Aorta (tissue), 5 donors: ENCODE measurements at places on chromosomes 16 and 17. TPM values are rescaled to one million over a fixed set of nuclear protein-coding genes. Genes with fewer than 3 reads are reported as not detected.

GRCh38 chr17:61761827-61762226, 101.5 kb downstream of the BRIP1 start:
- no peak overlapping the region for H3K4me3 ChIP-seq
- no peaks in the 10 kb centered on the region for H3K27me3 ChIP-seq
- H3K4me1 ChIP-seq = no peaks in the 10 kb centered on the region
- no peak overlapping the region for H3K27ac ChIP-seq

Gene ABCC12
- total RNA-seq = not detected

DNA sequence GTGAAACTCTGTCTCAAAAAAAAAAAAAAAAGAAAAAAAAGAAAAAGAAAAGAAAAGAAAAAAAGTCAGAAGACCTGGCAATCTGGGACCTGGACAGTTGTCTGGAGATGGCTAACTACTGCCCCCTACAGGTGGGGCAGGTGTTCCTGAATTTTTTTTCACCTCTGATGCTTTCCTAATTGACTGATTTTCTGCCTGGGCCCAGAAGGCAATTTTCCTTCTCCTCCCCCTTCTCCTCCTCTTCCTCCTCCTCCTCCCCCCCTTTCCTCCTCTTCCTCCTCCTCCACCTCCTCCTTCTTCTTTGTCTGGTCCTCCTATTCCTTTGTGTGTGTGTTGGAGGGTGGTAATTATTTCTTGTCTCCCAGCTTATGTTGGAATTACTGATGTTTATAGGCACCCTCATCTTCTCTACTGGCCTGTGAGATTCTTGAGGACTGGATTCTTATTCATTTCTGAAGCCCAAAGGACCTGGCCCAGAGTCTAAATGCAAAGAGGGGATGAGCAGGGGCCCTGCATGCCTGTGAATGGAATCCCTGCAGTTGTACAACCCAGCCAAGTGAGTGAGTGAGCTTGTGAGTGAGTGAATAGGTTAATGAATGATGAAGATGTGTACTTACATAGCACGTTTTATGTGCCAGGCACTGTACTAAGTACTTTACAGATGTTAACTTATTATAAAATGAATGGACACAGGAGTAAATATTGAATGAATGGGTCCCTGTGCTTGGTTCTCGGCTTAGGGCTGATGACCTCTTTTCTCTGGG, 26.9 kb downstream of the IRX5 start:
- no peaks in the 10 kb centered on the region for H3K4me1 ChIP-seq
- DNase-seq = no peak
- H3K36me3 ChIP-seq = no peaks in the 10 kb centered on the region
- no peak overlapping the region for H3K4me3 ChIP-seq

- H3K4me1 ChIP-seq = peaks cover 2% of the 10 kb centered on the region
- H3K36me3 ChIP-seq = no peaks in the 10 kb centered on the region
- H3K4me3 ChIP-seq = no peak overlapping the region
- no peak overlapping the region for H3K27ac ChIP-seq
- peak; percentile 84 for DNase-seq
These were observed 24.0 kb upstream of the VPS4A start for GRCh38 chr16:69286941-69287713.

DNA sequence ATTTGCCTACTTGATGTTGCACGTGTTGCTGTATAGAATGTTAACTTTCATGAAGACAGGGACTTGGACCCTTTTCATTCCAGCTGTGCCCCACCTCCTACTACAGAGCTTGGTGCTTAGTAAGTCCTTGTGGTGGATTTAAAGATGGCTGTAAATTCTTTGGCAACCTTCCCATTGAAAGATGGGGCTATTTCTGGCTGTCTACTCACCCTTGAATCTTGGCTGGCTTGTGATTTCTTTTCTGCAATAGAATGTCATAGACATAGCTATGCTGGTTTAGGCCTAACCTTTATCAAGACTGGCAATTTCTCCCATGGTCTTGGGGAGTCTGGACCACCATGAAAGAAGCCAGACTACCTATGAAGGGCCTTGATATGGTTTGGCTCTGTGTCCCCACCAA, 59.0 kb downstream of the ACSM2A start:
- H3K27ac ChIP-seq = no peak overlapping the region
- DNase-seq = no peak
- H3K27me3 ChIP-seq = no peaks in the 10 kb centered on the region
- no peak overlapping the region for H3K4me3 ChIP-seq

DNA sequence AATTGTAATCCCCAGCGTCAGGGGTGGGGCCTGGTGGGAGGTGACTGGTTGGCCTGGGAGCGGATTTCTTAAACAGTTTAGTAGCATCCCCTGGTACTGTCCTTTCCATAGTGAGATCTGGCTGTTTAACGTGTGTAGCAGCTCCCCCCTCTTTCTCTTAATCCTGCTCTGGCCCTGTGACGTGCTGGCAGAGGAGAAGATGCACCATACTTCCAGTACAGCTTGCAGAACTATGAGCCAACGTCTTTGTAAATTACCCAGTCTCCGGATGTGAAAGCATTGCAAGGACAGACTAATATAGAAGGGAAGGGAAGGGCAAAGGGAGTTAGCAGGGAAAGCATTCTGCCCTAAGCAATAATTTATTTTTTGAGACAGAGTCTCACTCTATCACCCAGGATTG, 83.9 kb downstream of the RMI2 start:
- no peaks in the 10 kb centered on the region for H3K27me3 ChIP-seq
- H3K27ac ChIP-seq = no peak overlapping the region
- H3K36me3 ChIP-seq = no peaks in the 10 kb centered on the region

Gene ANKRD13B
- 5.7 TPM for total RNA-seq

GRCh38 chr17:50693036-50693682, 14.6 kb downstream of the ANKRD40 start:
- DNase-seq = no peak
- no peaks in the 10 kb centered on the region for H3K27me3 ChIP-seq
- H3K27ac ChIP-seq = no peak overlapping the region
- H3K36me3 ChIP-seq = peaks cover 9% of the 10 kb centered on the region

DNA sequence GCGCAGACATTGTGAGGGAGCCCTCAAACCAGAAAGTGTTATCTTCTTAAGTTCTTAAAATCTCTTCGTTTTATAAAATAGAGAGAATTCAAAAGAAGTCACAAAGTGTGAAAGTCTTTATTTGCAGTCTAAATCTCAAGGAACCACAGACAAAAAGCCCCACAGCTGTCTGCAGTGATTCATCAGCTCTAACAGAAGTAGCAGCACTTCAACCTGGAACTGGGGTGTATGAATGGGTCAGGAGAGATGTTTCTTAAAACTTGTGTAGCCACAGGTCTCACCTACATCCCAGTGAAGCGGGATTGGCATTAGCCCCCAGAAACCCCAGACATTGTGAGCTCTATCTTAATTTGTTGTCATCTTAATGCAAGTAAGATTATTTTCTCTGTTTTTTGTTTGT, 61.1 kb downstream of the CDYL2 start:
- no peaks in the 10 kb centered on the region for H3K4me1 ChIP-seq
- H3K27me3 ChIP-seq = no peaks in the 10 kb centered on the region
- H3K36me3 ChIP-seq = no peaks in the 10 kb centered on the region
- no peak overlapping the region for H3K4me3 ChIP-seq
- DNase-seq = no peak

Gene TMEM114
- total RNA-seq = not detected

DNA sequence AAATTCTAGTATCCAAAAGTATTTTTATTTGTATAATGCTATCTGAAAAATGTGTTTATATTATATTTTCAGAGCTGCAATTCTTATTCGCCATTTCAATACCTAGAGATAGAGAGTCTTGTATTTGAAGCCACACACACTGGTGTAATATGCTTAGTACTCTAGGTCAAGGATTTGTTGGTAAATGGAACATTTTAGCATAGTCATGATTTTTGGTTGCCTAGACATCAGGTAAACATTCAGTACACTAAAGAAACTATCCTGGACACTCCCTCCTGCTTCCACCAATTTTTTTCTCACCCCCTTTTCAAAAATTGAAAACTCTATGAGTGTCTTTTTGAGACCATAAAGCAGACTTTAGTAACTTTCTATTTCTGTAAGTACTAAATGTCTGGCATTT, 20.8 kb downstream of the ABHD15 start:
- H3K27ac ChIP-seq = no peak overlapping the region
- no peaks in the 10 kb centered on the region for H3K36me3 ChIP-seq
- no peaks in the 10 kb centered on the region for H3K4me1 ChIP-seq
- H3K4me3 ChIP-seq = no peak overlapping the region

GRCh38 chr16:67713647-67714273, 5.4 kb downstream of the GFOD2 start:
- H3K4me1 ChIP-seq = no peaks in the 10 kb centered on the region
- H3K4me3 ChIP-seq = no peak overlapping the region
- no peaks in the 10 kb centered on the region for H3K27me3 ChIP-seq
- H3K36me3 ChIP-seq = no peaks in the 10 kb centered on the region
- no peak overlapping the region for H3K27ac ChIP-seq
- no peak for DNase-seq

Gene PRM3
- total RNA-seq = not detected

Gene FAM171A2
- 2.0 TPM for total RNA-seq

Gene HP
- total RNA-seq = 83.0 TPM

GRCh38 chr16:25020112-25020631, 5.0 kb upstream of the ARHGAP17 start:
- no peaks in the 10 kb centered on the region for H3K4me1 ChIP-seq
- no peaks in the 10 kb centered on the region for H3K36me3 ChIP-seq
- no peak overlapping the region for H3K4me3 ChIP-seq
- no peaks in the 10 kb centered on the region for H3K27me3 ChIP-seq
- H3K27ac ChIP-seq = no peak overlapping the region
- no peak for DNase-seq

- H3K4me3 ChIP-seq = no peak overlapping the region
- H3K36me3 ChIP-seq = no peaks in the 10 kb centered on the region
- no peaks in the 10 kb centered on the region for H3K4me1 ChIP-seq
- no peaks in the 10 kb centered on the region for H3K27me3 ChIP-seq
- no peak overlapping the region for H3K27ac ChIP-seq
- no peak for DNase-seq
These were observed 121.0 kb downstream of the C16orf95 start for GRCh38 chr16:87196231-87196630.

DNA sequence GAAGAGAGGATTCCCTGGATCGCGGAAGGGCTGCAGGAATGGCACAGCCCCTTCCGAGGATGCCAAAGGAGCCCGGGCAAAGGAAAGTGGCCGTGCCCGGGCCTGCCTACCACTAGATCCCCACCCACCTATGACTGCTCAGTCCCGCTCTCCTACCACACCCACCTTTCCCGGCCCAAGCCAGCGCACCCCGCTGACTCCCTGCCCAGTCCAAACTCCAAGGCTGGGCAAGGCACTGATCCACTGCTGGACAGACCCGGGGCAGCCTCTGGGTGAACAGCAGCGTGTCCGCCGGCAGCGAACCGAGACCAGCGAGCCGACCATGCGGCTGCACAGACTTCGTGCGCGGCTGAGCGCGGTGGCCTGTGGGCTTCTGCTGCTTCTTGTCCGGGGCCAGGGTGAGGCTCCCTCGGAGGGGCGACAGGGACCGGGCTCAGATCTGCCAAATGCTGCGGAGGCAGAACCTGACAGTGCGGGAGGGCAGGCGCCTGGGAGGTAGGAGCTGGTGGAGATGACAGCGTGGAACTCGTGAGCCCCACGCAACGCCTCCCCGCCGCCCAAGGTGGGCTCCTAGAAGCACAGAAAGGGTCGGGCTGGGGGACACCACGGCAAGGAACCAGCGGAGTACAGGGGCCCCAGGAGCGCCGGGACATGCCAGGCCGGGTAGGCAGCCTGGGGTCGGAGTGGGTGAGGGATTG, at the start of gene CES2:
TSS of gene CES2 (plus strand) at position 203 of the 698 bp plus-strand sequence. CDS start at position 323, 120 bp downstream.
- DNase-seq = peak; percentile 80
- no peak within 1 kb of the TSS for H3K27ac ChIP-seq
- H3K4me1 ChIP-seq = no peaks in the 10 kb centered on the region

Gene TNFRSF17
- total RNA-seq = not detected

- no peak overlapping the region for H3K4me3 ChIP-seq
- no peaks in the 10 kb centered on the region for H3K36me3 ChIP-seq
- H3K27ac ChIP-seq = no peak overlapping the region
- DNase-seq = no peak
- H3K4me1 ChIP-seq = no peaks in the 10 kb centered on the region
These were observed 17.1 kb downstream of the ITGB4 start for GRCh38 chr17:75738218-75738802.

Gene RGS9
- total RNA-seq = 7.1 TPM

DNA sequence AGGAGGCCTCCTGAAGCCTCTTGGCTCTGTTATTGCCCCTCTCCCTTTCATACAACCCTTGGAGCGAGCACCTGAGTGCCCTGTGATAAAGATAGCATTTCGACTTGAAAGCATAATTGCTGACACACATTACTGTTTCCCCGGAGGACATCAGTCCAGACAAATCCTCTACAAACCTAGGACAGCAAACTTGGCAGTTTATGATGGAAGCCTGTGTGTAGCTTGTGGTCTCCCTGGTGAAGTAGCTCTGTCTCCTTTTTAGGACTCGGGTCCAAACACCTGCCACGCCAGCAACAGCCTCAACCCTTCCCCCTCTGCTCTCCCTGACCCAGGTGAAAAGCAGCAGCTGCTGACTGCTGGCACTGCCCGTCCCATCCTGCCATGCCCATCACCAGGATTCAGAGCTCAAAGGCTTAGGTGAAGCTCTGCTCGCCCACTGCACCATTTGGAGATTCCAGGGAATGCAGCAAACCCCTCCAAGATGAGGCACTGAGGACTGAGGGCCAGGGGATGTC, 55.9 kb downstream of the IRX6 start:
- no peak overlapping the region for H3K4me3 ChIP-seq
- no peaks in the 10 kb centered on the region for H3K4me1 ChIP-seq
- H3K36me3 ChIP-seq = no peaks in the 10 kb centered on the region
- no peak overlapping the region for H3K27ac ChIP-seq

Gene OR1A1
- not detected for total RNA-seq

Gene EVPL
- total RNA-seq = 0.21 TPM

DNA sequence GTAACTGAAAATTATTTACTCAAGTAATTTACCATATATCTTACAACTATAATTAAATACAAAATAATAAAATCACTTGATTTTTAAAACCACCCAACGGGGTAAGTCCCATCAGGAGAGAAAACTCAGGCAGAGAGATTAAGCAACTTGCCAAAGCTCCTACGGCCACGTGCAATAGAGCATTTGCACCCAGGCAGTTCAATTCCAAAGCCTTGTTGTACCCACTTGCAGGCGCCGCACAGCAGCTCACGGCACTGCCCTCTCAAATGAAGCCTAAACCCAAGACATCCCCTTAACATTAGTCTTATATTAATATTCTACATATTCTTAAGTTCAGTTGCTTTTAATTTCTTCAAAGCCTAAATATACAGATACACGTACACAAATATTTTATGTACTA, 75.7 kb downstream of the SPAG9 start:
- DNase-seq = no peak
- peaks cover 2% of the 10 kb centered on the region for H3K4me1 ChIP-seq
- H3K27me3 ChIP-seq = no peaks in the 10 kb centered on the region
- no peaks in the 10 kb centered on the region for H3K36me3 ChIP-seq
- no peak overlapping the region for H3K27ac ChIP-seq
- no peak overlapping the region for H3K4me3 ChIP-seq

Gene KCNH4
- 0.15 TPM for total RNA-seq

Gene NPIPB6
- 2.3 TPM for total RNA-seq

DNA sequence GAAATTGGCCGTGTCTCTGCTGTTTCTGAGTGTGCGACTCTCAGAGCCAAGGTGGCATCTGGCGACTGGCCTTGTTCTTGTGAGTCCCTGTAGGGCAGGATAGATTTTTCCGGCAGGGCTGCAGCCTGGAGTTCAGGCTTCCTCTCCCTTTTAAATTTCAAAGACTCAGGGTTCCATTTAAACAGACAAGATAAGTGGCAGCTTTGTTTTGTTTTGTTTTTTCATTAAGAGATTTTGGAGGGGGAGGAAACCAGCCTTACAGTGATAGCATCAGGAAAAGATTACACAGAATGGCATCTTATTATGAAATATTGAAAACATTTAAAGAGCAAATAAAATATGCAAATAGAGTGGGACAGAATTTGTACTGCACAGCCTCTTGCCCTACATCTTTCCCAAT, 151.3 kb downstream of the RPTOR start:
- H3K4me3 ChIP-seq = no peak overlapping the region
- no peaks in the 10 kb centered on the region for H3K27me3 ChIP-seq
- no peaks in the 10 kb centered on the region for H3K4me1 ChIP-seq
- no peak for DNase-seq
